ENCODE measurements at places on chromosomes 12 and 14. TPM values are rescaled to one million over a fixed set of nuclear protein-coding genes. Genes with fewer than 3 reads are reported as not detected.

TAOK3 gene
- 9.5 TPM for total RNA-seq

E2F7 gene
- 7.5 TPM for total RNA-seq

FGD4 gene
- total RNA-seq = 11.5 TPM

SNRPF gene
- total RNA-seq = 111 TPM

Measured in A549 treated with GW870086 at 1 μM for 4 hours (cell line).